ENCODE measurements at places on chromosomes 12 and 14.

DNA sequence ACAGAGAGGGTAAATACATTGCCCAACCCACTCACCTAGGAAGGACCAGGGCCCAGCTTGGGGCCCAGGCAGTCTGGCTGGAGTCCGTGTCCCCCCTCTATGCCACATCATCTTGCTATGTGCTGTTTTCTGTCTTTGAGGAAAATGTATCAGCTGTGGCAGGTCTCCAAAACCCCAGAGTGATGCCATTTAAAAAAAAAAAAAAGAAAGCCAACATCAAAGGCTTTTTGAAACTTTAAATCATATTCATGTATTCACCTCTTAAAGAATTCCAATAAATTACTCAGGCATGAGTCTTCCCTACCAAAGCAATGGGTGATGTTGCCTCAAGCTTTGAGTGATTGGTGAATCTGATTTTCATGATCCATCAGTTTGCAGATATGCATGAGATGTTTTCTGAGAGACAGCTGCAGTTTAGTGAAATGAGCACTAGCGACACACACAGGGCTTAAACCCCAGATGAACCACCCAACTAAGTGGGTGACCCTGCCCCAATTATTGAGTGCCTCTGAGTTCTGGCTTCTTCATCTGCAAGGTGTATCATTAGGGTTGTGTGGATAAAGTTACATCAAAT is 6.1 kb downstream of the KRT81 start:
- DNase-seq, result no peak

GRCh38 chr12:116759783-116760621 is 21.9 kb downstream of the RNFT2 start:
- DNase-seq, result no peak

- DNase-seq, result no peak
These were observed 368.6 kb upstream of the RGS6 start for GRCh38 chr14:71563492-71564153.

- DNase-seq, result no peak
These were observed 15.3 kb upstream of the SPIC start for GRCh38 chr12:101459642-101460346.

DNA sequence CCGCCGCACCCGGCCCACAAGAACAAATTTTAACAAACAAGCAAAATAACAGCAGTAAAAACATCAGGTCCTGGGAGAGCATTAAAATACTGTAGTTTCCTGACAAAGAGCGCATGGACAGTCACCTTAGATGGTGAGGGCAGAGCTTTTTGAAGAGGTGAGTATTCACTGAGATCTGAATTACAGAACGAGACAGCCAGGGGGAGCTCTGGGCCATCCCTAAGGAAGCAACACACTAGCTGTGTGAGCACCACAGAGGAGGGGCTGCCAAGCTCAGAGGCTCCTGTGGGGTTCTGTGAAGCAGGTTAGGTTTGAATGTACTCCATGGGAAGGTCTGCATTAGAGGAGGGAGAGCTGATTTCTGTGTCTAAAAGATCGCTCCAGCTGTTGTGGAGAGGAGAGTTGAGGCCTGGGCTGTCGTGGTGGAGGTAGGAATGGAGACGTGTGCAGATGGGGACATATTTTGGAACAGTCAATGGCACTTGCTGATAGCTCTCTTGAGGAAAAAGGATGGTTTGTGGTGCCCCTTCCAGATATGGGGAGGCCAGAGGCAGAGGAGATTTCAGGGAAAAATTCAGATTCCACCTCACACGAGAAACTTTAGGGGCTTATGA is 72.9 kb downstream of the TRAFD1 start:
- DNase-seq, result peak; percentile 10

DNA sequence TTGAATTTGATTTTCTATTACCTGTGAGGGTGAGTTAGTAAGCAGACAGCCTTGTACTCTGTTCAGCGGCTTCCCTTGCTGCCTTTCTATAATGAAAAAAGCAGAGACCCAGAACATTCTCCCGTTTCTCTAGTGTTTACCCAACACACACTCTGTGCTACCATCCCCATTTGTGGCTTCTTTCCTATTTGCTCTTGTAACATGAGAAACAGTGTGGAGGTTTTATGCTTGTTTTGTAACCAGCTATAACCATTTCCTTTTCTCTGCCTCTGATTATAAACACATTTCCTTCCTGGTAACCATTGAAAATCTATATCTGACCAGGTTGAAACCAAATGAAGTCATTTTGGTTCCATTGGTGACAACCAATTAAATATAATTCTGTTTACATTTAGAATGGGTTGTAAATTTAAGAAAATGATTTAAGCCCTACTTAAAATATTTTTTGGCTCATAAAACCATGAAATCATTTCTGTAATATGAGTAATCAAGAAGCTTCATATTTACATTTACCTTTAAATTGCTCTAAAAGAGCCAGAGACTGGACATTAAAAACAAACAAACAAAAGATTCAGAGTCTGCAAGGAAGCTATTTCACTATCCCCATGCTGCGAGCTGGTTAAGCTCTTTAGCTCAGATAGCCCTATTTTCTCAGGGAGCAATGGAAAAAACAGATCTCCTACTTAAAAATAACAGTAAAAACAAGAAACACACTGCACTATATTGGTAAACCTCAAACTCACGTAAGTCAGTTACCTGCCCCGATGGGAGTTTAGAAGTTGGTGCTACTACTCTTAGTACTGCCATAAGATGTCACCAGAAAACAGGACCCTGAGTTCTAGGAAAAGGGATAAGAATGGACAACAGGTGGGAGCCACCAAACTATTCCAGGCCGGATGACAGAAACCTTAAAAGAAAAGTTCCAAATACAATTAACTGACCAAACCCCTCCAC is 206.5 kb upstream of the EEA1 start:
- peak; percentile 83 for DNase-seq

DNA sequence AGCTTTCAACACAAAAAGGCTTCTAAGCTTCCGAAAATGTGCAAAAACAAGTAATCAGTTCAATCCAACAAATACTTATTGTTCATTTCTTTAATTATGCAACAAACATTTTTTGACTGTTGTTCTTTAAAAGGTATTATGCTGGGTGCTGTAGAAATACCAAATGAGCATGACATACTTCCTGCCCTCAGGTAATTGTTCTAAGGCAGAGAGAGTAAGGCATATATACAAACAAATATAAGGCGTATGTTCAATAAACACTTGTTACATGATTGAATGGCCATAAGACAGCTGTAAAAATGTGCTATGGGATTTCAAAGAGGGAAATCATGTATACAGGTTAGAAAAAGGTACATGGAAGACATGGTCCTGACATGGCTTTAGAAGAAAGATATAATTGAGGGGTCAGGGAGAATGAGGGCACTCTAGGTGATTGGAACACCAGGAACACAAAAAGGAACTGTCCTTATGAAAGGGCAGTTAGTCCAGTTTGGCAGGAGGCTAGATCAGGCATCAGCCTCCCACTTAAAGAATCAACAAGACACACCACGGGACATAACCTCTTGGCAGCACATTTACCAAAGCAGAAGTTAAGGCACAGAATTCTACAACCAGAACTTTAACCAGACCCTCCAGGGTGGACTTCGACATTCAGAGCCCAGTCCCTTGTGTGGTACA is 135.8 kb upstream of the SCAF11 start:
- no peak for DNase-seq

GRCh38 chr12:69837191-69837590 is 12.2 kb downstream of the MYRFL start:
- DNase-seq, result no peak

GRCh38 chr12:121712461-121713256 is at the start of gene TMEM120B:
TMEM120B (plus strand) TSS chr12:121712752; CDS start chr12:121712896, 144 bp downstream.
- peak; percentile 26 for DNase-seq

DNA sequence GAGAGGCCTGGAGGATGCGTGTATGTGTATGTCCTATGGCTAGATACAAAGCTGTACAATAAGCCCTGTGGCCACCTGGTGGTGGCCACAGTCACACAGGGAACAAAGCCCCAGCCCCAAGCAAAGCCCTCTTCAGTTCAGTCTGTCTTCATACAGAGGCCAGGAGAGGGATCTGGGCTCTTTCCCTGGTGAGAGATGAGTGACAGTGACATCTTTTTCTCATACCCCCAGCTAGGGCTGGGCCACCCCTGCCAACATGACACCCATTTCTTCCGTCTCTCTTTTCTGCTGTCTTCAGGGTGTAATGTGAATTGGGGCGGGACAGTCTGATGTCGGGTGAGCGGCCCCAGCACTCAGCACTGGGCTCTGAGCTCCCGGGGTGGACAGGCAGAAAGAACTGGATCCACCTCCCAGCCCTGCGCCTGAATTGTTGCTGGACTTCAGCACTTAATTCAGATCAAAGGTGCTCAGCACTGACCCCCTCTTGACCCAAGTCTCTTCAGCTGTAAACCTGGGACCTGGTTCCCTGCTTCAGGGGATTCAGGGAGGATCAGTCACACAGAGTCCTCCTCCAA is 59.8 kb downstream of the SERPINA3 start:
- no peak for DNase-seq

Measured in NCI-H1092 (cell line).